ENCODE measurements at places on chromosomes 1 and 21.

- no peak for DNase-seq
Observed at GRCh38 chr1:15245593-15246360, 1.2 kb upstream of the FHAD1 start.

DNA sequence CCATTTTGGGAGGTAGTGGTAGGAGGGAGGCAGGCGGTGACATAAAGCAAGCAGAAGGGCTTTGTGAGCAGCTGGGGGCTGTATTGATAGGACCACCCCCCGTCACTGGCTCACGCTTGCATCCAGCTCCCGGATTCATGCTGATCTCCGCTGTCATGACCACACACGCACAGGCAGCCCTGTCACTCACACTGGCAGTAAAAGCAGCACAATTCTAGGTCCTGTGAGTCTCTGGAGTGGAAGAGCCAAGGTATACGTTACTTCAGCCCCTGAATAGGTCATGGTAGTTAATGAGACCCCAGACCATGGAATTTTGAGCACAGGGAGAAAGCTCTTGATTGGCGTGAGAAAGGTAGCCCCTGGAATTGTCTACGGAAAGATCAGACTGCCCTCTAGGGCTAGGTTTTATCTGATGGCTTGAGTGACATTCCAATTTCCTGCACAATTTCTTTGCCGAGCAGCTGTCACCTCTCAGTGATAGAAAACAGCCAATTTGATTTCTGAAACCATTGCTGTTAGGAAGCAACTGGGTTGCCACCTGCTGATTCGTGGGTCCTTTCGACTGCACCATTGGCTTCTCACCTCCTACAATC, 5.4 kb downstream of the OR2B11 start:
- DNase-seq, result no peak

DNA sequence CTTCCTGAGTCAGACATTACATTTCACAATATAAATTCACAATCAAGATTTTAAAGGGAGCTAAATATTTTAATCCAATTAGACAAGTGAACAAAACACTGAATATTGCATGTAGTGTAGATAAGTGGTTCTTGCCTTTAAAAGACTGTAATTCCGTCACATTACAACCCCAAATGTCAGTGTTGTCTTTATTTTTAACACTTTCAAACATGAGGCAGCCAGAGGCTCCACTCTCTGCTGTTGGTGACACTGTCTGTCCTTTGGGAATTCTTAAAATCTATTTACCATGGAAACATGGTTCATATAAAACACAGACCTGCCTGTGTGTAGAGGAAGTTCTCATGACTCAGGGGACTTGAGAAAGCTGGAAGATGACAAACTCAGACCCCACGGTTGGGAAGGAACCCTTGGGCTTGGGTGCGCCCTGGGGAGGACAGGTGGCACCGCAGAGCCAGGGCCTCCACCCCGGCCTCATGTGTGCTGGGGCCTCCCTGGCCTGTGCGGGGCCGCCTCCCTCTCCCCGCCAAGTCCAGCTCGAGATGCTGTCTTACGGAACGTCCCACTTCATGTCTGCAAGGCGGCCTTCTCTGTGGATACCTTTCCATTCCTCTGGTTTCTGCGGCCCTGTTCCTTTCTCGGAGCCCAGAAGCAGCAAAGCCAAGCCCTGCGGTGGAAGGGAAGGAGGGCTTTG, 239.0 kb downstream of the SDCCAG8 start:
- no peak for DNase-seq

DNA sequence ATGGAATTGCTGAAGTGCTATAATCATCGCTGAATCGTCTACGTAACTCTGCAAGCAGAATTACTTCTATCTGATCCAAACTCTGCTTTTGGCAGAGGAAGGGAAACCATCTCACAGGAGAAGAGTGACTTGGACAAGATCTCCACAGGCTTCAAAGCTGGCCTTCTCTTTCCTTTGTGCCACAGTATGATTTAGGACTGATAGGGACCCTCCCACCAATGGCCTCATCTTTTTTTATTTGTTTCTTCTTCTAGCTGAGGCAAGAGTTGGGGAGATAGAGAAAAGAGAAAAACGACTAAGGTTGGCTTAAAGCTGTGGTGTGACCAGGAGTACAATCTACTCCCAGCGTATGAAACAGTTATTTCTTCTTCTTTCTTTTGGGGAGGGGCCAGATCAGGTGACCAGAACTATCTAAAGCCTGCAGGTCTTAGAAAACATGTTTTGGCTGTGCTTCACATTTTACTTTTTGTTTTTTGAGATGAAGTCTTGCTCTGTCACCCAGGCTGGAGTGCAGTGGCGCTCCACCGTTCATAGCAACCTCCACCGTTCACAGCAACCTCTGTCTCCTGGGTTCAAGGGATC, 35.0 kb downstream of the ZNF496 start:
- DNase-seq, result no peak

DNA sequence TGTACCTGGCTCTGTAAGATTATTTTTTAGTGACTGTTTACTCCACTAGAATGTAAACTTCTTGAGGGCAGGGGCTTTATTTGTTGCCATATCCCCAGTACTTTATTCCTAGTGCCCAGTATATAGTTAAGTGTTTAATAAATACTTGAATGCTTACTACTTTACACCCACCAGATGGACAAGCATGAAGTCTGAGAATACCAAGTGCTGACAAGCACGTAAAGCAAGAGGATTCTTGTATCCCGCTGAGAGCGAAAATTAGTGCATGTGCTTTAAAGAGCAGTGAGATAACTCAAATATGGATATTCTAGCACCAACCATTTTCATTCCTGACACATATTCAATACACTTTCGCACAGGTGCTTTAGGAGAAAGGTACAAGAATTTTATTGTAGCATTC, 1.5 kb upstream of the SCCPDH start:
- DNase-seq, result no peak

GRCh38 chr1:147769106-147769505, 8.7 kb upstream of the GJA5 start:
- no peak for DNase-seq

DNA sequence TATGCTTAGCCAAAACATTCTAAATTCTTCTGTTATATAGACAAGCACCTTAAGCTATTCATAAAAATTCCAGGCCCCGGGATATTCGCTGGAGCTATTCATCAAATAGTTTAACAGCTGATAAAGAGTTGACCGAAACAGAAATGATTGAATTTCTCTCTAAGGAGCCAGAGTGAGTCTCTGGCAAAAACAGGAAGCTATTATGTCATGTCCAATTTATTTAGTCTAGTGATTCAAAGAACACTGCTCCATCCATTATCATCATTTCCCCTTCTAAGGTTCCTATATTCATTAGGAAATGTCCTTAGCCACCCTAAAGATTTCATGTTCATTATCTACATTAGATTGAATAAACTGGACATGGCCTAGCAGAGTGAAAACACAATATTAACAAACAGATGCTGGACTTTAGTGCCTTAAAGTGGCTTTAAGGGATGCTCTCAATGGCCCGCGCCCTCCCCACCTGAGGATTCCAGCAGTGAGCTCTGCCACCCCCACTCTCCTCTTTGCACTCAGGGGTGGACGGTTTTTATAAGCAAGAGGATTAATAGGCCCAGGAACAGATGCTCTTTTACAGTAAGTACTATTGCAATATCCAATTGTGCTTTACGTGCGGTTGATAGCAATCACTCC, 122.1 kb upstream of the RGS1 start:
- DNase-seq, result no peak

DNA sequence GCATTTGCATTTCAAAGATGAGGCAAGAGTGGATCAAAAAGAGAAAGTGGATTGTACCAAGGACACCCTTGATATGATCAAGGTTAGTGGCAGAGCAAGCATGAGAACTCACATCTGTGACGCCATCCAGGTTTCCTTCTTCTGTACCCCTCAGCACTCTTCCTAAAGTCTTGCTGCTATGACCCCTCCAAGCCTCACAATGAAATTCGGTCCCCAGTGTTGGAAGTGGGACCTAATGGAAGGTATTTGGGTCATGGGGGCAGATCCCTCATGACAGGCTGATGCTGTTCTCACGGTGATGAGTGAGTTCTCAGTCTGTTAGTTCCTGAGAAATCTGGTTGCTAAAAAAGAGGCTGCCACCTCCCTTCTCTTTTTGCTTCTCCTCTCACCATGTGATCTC, 86.4 kb downstream of the PGM1 start:
- DNase-seq, result no peak

DNA sequence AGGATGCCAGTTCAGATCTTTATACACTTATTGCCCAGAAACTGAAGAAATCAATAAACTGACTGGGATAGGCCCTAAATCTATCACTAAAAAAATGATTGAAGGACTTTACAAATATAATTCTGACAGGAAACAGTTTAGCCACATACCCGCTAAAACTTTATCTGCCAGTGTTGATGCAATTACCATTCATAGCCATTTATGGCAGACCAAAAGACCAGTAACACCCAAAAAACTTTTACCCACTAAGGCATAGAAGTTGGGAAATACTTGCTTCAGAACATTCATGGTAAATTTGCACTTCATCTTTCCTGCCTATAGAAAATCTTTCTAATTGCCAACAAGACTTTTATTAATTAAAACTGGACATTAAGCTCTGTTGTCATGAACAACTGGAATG, 15.0 kb upstream of the GPR25 start:
- DNase-seq, result no peak

GRCh38 chr1:66334318-66334717, 199.6 kb upstream of the SGIP1 start:
- no peak for DNase-seq

GRCh38 chr21:35357041-35357780, 308.1 kb upstream of the RUNX1 start:
- DNase-seq, result no peak

- DNase-seq, result no peak
Observed at GRCh38 chr21:34988625-34989024, 60.5 kb downstream of the RUNX1 start.
